ENCODE measurements at places on chromosomes 16 and 17. TPM values are rescaled to one million over a fixed set of nuclear protein-coding genes. Genes with fewer than 3 reads are reported as not detected.

KRT9 gene
- not detected for total RNA-seq

CNTNAP1 gene
- total RNA-seq: 6.1 TPM

TPPP3 gene
- 0.44 TPM for total RNA-seq

CDH8 gene
- total RNA-seq: 0.87 TPM

TADA2A gene
- 16.3 TPM for total RNA-seq

ENGASE gene
- 21.3 TPM for total RNA-seq

RPL38 gene
- total RNA-seq: 1,534 TPM

GAN gene
- total RNA-seq: 10.9 TPM

RNF222 gene
- not detected for total RNA-seq

KRTAP4-9 gene
- total RNA-seq: not detected
